Fibroblast of skin of left biceps (primary cell): ENCODE measurements at places on chromosomes 6 and 20.

GRCh38 chr6:135922174-135922573 lies 70.7 kb downstream of the PDE7B start:
- peak; percentile 96 for DNase-seq

DNA sequence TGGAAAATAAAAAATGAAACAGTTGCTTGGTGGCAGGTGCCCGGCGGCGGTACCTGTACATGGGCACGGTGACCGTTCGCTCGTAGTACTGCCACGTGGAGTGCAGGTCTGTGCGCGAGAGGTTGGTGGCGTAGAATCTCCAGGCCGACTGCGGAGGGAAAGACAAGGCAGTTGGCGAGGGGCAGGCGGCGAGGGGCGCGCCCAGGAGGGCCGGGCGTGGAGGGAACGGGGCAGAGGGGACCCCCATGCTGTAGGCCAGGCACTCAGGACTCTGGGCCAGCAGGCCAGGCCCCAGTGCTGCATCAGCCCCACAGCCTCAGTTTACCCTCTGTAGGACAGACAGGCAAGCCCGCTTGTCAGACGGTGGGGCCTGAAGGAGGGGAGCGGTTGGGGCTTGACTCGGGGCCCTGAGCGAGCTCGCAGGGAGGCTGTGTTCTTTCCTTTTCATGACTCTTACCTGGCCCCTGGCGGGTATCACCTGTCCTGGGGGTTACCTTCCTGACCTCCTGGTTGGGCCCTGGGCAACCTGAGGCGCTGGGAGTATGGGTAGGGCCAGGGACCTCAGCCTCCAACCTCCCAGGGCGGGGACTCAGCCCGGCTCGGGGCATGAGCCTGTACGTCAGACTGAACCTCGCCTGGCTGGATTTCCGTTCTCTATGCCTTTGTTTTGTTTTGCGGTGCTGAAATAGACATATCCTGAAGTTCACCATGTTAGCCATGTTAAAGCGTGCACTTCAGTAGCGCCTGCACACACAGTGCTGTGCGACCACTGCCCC lies 38.5 kb downstream of the KCNQ2 start:
- DNase-seq, result no peak

DNA sequence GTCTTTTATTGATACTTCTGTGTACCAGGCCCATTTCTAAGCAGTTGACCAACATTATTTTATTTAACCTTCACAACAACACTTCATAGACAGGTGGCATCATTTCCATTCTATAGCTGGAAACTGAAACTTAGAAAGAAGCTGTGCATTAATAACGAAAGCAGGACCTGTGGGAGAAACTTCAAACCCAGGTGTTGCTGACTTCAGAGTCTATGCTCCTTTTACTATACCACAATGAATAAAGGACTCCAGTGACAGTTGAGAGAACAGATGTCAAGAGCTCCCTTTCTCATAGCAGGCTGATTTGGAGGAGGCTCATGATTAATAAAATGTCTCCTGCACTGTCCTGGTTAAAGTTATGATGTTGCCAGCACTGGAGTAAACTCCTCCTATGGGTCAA lies 56.6 kb upstream of the POU3F2 start:
- DNase-seq, result no peak

GRCh38 chr20:63628246-63628975 lies 1.5 kb upstream of the GMEB2 start:
- no peak for DNase-seq

DNA sequence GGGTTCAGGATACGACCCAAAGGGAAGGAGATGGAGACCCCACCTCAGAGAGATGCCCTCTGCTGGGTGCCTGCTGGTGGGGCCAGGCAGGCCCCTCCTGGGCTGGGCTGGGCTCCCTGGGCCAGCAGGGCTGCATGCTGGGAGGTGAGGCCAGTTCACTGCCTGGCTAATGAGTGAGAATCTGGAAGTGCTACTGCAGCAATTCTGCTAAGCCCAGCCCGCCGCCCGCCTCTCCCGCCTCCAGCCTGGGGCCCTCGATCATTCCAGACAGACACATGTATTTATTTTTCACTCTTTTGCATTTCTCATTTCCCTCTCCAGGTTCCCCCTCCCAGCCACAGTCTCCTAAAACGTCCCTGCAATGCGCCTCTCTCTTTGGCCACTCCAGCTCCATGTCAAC lies 79.6 kb downstream of the CDH22 start:
- no peak for DNase-seq

- DNase-seq, result peak; percentile 35
Measured at GRCh38 chr20:11905460-11906179, 12.1 kb upstream of the BTBD3 start.

- DNase-seq, result no peak
Measured at GRCh38 chr6:81304466-81304865, 448.0 kb downstream of the TENT5A start.

GRCh38 chr6:158231551-158232315 lies 63.6 kb downstream of the GTF2H5 start:
- DNase-seq, result peak; percentile 31

- DNase-seq, result no peak
Measured at GRCh38 chr6:116165596-116165995, 39.7 kb upstream of the COL10A1 start.

DNA sequence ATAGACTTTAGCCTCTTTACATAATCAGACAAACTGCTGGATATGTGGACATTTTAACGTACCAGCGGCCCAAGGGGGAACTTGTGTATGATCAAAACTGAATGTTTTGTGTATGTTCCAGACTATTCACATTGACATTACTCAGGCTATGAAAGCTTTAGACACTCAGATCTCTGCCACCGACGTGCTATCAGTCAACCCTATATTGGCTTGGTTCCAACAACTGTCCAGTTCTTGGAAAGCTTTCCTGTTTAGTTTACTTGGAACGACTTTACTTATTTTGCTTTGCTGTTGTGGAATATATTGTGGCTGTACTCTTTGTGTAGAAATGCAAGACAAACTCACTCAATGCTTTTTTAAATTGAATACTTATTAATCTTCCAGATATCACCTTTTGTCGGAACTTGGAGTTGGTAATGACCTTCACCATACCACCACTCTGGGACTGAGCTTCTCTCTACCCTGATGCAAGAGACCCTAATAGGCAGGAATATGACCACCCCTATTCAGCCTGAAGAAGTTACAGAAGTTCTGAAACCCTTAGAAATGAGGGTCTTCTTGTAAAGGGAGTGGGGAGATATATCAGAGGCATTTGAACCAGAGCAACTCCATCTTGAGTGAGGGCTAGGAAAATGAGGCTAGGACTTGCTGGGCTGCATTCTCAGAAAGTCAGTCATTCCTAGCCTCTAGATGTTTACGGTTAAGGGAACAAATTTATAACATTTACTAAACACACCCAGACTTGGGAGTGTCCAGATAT lies 49.0 kb upstream of the PAX1 start:
- DNase-seq, result no peak

GRCh38 chr6:159836718-159837490 lies 36.8 kb downstream of the PNLDC1 start:
- no peak for DNase-seq

DNA sequence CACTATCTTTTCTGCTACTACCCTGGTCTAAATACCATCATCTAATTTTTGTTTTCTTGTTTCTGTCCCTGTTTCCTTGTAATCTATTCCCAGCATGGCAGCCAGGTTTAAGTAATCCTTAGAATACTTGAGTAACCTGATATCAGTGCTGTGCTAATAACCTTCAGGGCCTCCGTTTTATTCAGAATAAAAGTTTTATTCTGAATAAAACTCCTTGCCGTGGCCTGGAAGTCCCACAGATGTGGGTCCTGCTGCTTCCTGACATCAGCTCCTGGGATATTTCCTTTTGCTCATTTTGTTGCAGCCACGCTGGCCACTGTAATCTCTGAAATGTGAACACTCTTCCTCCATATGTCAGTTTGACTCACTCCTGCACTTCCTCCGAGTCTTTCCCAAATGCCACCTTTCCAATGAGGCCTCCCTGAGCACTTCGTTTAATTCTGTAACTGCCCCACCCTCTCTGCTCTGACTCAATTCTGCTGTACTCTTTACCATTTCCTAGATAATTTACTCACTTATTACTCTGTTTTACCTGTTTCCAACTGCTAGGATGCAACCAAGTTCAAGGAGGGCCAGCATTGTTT lies 114.0 kb upstream of the FOXA2 start:
- DNase-seq, result no peak

- DNase-seq, result peak; percentile 97
Measured at GRCh38 chr6:151330130-151330696, 61.1 kb downstream of the ZBTB2 start.

DNA sequence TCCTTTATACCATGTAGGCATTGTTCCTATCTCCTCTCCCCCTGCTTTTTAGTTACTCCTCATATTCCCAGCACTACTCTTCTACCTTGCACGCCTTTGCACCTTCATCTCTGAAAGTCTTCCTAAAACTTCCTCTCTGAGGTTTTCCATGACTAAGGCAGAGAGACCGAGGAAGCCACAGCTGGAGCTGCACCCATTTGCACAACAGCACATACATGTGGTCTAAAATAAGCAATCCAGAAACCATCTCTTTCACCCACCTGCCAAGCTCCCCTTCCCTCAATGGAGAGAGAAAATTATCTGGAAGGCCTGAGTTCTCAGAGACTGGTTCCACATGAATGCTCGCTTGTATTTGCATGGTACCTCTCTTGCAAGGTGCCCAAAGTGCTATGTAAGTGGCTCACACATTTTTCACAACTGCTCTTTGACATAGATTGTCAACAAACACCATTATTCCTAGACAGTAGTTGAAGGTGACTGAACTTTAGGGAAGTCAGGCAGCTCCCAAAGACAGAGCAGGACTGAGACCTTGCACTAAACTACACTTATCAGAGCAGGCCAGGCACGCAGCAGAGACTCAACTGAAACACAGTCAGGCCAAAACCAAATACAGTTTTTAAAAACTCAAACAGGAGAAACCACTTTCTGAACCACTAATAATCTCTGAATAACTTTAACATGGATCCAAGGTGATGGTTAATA lies 313.2 kb downstream of the TFAP2A start:
- no peak for DNase-seq

GRCh38 chr6:35453236-35453635 lies 1.1 kb downstream of the FANCE start:
- no peak for DNase-seq

DNA sequence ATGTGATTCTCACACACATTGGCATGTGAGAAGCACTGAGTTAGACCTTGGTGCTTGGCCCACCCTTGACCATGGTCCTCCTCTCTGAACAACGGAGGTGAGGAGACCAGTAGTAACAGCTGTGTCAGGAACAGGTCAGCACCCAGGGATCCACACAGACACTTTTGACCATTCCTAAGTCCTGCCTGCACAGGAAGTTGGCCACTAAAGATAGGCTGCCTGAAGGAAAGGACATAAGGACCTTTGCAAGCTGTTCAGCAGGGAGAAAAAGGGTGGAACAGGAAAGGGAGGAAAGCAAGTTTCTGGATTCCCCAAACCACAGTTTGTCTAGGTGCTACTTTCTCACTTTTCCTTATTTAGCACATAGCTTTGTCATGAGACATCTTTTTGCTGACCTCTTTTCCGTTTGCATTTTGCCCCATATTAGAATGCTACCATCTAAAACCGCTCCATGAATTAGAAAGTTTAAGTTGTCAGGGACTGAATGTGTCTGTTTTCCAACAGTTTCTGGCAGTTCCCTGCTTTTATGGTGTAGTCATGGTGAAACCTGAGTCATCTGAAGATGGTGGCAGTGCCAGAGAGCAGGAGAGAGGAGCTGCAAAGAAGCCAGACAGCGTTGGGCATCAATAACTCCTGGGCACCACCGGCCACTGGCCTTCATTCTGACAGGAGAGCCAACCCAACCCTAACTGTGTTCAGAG lies 1.1 kb upstream of the CD109 start:
- no peak for DNase-seq

- DNase-seq, result no peak
Measured at GRCh38 chr6:116459927-116460326, 1.2 kb upstream of the CALHM6 start.

DNA sequence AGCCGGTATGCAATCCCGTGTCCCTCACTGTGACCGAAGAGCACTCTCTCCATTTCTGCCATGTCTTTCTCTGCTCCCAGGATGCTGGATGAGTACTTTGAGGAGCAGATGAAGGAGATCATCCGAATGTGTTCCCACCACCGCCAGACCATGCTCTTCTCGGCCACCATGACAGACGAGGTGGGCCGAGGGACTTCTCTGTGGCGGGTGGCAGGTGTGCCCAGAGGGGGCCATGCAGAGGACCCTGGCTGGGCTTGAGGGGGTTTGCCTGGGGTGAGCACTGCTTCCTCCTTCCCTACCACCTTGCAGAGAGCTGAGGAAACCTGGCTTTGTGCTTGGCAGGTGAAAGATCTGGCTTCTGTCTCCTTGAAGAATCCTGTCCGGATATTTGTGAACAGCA lies 14.0 kb downstream of the DDX27 start:
- DNase-seq, result no peak

DNA sequence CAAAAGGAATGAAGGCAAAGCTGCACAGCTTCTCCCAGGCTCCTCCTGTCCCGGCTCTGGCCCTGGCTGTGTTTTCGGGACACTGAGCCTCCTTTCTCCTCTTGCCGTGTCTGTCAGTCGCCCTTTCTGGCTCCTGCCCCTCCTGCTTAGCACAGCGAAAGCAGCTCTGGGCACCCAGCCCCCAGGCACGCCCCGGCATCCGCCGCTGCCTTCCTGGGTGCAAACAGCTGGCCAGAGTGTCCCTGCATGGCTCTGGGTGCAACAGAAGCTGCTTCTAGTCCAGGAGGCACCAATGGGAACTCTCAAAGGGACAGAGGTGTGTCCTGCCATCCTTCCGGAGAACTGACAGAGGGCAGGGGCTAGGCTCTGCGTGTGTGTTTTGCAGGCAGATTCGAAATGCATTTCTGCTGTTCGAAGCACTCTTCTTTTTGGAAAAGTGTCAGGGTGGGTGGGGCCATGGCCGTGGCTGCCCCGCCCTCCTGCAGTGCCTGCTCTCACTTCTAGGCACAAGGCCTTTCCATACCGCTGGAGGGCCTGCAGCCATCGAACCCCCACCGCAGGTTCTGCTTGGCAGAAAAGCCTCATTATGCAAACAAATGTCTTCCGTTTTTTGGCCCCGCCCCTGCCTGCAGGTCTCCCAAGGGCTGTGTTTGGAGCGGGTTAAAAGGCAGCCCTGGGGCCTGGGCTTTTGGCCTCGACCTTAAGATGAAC lies 15.5 kb downstream of the COL9A3 start:
- no peak for DNase-seq
